Sciatic nerve (tissue), 2 donors: ENCODE measurements at places on chromosomes 2 and 18. TPM values are rescaled to one million over a fixed set of nuclear protein-coding genes. Genes with fewer than 3 reads are reported as not detected.

- DNase-seq: no peak
Observed at GRCh38 chr18:51049137-51049536, 19.1 kb downstream of the SMAD4 start.

DNA sequence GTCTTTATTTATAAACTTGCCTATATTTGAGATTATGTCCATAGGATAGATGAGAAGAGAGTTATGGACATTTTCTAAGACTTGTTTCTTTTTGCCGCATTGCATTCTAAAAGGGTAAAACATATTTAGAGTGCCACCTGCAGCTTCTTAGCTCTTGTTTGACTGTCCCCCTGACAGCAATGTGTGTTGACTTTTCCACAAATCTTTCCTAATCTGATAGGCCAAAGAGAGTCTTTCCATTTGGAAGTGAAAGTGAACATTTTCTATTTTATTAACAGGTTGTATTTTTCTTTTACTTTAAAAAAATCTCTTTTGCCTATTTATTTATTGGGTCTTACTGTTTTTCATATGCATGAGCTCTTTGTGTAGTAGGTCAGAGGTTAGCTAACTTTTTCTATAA, 58.4 kb downstream of the FMNL2 start:
- DNase-seq: no peak

DNA sequence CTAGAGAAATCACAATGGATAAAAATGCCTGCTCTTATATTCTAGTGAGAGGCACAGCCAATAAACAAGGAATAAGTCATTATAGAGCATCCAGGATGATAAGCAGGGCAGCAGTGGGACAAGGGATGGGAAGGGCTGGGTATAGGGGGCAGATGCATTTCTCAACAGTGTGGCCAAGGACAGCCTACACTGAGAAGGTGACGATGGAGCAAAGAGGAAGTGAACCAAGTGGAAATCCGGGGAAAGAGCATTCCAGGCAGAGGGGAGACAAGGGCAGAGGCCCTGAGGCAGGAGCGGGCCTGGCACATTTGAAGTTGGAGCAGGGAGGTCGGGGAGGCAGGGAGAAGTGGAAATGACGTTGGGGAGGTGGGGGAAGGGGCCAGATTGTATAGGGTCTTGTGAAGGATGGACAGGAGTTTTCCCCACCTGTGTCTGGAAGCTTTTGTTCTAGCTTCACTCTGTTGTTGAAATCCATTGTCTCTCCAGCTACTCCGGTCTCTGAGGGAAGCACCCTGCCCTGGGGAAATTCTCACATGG, 17.6 kb downstream of the TMEM177 start:
- DNase-seq: no peak

- DNase-seq: no peak
Observed at GRCh38 chr2:201786471-201786870, 5.7 kb upstream of the ALS2 start.

DNA sequence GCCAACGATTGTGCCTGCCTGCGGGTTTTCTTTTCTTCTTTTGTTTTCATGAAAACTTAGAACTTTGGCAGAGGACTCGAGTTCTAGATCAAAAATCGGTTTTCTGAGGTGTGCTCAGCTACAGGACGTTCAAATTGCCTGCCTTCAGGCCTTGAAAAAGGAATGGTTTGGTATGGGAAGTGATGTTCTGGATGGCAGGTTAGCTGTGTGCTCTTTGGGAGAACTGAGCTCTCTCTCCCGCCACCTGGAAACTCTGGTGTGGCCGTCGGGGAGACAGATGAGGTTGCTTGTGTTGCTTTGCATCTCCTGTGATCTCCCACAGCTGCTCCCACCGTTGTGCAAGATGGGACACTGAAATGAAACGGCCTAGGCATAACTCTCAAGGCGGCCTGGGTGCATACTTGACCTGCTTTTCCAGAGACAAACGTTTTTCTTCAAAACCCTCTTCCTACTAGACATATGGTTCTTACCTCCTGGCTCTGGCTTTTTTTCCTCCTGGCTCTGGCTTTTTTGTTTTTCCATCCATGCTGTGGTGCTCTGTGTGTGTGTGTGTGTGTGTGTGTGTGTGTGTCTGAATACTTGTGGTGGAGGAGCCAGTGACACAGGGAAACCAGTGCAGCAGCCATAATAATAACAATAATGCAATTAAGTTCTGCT, 2.0 kb downstream of the FMNL2 start:
- DNase-seq: no peak

DNA sequence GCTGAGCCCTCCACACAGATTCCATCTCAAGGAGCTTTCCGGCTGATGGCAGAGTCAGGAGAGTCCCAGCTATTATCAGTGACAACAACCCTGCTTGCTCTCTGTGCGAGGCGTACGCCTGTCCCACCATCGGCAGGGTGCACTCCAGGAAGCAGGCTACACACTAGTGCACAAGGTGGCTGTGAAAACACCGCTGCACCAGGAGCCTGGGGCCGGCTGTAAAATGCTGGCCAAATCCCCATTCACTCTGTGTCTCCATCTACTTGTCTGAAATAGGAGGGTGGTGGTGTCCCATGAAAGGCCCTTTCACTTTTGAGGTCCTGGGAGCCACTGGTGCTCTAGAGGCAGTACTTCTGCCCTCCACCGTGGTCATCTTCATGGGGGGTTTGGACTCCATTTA, 183.2 kb upstream of the SMAD2 start:
- DNase-seq: no peak

DNA sequence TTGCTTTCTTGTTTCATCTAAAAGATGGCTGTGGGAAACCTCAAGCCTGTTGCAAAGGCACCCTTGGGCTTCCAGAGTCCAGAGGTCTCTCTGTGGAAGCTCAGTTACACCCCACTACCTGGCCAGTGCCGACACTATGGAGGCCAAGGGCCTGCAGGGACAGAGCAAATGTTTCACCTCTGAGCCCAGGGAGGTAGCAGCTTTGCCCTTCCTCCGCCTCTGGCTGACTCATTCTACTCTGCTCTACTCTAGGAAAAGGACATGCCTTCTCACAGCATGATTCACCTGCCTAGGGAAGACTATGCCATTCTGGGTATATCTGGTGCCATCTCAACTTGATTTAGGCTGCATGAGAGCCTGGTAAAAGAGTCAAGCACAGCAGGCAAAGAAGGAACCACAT, 12.2 kb downstream of the MYOM1 start:
- no peak for DNase-seq

DNA sequence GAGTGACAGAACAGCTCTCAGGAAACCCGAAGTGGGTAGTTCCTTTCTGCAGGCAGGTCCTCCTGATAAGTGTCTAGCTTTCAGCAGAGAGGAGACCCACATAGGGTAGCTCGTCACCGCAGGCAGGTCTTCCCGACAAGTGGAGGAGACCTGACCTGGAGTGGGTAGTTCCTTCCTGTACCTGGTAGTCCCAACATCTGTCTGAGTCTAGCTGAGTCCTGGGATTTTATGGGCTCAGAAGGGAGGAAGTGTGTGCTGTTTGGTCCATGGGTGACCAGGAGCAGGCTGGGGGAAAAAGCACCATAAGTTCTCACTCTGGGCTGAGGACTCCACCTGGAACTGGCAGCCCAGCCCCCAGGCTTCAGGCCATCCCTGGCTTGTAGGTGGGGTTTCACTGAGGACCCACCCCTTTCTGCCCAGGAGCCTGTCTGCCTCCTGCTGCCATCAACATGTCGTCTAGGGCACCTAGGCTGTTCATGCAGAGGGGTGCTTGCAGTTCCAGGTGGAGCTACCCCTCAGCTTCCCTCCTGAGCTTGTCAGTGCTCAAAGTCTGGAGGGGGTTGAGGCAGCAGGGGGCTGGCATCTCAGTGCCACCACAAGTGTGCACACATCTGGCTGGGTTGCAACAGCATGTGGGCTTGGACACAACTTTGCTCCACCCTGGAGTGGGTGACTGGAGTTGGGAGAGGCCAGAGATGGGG, 9.4 kb downstream of the DYSF start:
- no peak for DNase-seq

DNA sequence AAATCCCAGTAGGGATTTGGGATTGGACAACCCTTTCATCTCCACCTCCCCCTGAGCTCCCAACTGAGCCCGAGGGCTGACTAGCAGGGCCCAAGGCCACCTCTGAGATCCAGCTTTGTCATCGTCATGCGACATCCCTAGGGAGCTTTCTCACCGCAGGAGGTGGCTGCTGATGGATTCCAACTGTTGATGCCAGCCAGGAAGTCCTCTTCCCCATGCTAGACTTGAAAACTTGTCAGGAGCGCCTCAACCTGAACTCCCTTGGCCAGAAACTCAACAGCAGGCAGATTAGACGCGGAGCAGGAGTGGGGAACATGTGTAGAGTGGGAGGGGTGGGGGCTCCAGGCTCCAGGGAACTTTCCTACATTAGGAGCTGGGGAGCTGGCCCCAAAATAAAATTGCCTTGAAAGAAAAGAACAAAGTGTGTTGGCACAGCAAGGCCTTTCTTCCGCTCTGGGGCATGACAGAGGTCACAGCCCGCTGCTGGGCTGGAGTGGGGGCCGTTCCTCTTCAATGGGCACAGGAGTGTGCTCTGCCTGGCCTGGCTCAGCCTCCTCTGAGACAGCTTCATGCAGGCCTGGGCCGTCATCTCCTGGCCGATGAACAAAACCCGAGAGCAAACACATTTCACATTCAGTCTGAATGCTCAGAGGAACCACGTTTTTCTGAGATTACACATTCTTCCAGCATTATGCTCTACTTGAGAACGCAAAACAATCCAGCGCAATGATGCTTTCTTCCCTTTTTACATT, 34.5 kb downstream of the EMILIN2 start:
- DNase-seq: peak; percentile 77

- no peak for DNase-seq
Observed at GRCh38 chr2:160687629-160688028, 194.0 kb upstream of the RBMS1 start.

Gene ABCG8
- total RNA-seq: not detected

Gene REEP1
- total RNA-seq: 0.98 TPM
